ENCODE measurements at places on chromosomes 4 and X.

DNA sequence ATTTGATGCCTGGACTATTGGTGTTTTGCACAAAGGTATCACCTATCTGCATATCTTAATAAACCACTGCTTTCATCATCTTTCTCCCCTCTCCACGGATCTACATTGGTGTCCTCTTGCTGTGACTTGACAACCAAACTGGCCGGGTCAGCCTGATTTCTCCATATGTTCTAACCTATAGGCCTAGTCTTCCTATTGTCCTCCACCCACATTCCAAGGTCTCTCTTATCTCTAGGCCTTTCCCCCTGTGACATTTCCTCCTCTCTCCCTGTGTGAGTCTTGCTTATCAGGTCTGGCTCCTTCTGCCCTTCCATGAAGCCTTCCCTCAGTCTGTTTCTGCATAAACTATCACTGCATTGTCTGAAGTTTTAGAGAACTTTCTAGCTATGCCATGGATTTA lies 33.7 kb downstream of the ARHGAP24 start:
- DNase-seq: no peak

- DNase-seq: no peak
Measured at GRCh38 chr4:55398966-55399365, 3.2 kb downstream of the TMEM165 start.

- no peak for DNase-seq
Measured at GRCh38 chr4:85446141-85446861, 28.6 kb upstream of the ARHGAP24 start.

DNA sequence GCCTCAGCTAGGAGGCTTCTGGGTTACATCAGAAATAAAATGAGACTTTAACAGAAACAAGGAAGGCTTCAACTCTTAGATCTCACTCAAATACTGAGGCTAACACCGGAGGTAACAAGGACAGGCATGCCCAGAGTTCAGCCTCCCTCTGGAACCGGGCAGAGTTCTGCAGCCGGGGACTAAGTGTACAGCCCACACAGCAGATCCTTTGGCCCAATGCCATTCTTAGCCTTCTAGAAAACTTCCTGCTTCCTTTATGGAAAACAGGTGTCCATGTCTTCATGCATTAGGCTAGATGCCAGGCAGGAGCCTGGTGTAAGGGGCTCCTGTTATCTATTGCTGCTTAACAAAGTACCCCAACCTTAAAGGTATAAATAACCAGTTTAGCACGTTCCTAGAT lies 369.7 kb downstream of the BCOR start:
- DNase-seq: no peak

- no peak for DNase-seq
Measured at GRCh38 chr4:42819863-42820514, 72.5 kb upstream of the GRXCR1 start.

- DNase-seq: no peak
Measured at GRCh38 chr4:175271010-175271630, 353.0 kb downstream of the ADAM29 start.

GRCh38 chr4:9771034-9771433 lies 10.4 kb upstream of the DRD5 start:
- no peak for DNase-seq

DNA sequence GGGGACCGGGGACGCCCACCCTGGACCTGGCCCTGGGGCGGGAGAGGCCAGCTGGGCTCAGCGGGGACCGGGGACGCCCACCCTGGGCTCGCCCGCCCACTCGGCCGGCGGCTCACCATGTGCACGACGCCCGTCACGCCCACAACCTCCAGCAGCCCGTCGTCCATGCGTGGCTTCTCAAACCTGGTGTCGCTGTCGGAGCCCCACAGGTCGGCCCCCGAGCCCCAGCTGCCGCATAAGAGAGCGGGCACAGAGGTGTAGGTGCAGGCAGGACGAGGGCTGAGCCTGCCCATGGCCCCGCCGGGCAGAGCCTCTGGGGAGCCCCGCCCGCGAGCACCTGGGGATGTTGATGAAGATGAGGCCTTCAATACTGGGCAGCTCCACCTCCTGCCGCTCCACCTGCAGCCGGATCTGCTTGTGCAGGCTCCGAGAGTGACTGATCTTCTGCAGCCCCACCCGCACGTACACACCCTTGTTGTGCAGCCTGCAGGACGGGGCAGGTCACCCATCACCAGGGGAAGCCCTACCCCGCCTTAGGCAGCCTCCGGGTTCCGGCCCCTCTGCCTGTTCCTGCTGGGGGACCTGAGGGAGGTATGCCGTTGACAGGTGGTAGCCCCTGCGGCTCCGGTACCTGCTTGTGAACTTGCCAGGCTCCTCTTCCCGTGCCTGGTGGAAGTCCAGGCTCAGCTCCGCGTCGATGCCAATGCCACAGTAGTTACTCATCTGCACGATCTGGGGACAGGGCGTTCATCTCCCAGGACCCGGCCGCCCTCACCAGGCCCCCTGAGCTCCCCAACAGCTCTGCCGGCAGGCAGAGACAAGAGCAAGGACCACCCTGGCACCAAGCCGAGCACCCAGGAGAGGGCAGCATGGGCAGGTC lies 11.8 kb downstream of the DGKQ start:
- DNase-seq: no peak

DNA sequence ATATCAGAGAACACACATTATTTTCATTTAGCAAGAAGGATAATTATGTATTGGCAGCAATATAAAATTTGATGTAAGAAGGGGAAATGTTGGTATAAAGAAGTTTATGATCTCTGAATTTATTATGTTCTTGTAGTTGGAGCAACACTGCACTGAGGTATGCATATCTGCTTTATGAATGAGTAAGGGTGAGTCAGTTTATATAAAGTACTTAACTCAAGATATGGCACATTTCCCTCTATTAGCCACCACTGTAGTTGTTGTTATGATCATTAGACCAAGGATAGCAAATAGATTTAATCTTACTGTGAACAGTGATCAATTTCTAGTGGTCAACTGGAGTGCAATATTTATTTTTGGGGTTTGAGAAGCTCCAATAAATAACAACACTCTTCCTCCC lies 66.6 kb downstream of the SNX25 start:
- DNase-seq: no peak

GRCh38 chr4:119666653-119667091 lies 38.1 kb upstream of the PDE5A start:
- DNase-seq: no peak

DNA sequence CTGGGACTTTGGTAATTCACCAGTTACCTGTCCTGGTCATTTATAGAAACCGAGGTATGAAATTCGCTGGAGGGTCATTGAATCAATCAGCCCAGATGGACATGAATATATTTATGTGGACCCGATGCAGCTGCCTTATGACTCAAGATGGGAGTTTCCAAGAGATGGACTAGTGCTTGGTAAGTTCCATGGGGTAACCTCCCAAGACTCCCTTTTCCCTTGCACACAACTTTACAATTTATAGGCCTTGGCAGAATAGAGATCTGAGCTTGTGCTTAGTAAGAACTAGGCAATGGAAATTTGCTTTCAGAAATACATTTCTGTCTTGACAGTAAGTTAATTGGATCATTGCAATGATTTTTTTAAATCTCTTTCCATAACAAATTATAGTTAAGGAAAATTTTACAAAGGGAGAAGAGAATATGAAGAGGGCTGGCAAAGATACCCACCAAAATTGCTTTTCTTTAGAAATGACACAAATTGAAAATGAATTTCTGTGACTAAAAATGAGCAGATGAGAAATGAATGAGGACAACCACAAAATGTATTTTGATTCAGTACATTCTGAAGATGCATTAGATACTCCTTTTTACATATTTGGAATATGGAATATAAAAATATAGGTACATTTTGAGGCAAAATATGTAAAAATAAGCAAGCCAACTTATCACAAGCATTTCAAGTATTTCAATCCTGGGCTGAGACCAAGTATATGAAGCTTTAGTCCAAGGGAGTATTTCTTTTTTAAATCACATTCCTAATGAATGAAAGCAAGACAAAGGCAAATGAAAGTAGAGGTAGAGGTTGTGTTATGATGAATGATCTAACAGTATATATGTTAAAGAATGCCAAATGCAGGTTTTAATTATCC lies 45.9 kb downstream of the PDGFRA start:
- no peak for DNase-seq

DNA sequence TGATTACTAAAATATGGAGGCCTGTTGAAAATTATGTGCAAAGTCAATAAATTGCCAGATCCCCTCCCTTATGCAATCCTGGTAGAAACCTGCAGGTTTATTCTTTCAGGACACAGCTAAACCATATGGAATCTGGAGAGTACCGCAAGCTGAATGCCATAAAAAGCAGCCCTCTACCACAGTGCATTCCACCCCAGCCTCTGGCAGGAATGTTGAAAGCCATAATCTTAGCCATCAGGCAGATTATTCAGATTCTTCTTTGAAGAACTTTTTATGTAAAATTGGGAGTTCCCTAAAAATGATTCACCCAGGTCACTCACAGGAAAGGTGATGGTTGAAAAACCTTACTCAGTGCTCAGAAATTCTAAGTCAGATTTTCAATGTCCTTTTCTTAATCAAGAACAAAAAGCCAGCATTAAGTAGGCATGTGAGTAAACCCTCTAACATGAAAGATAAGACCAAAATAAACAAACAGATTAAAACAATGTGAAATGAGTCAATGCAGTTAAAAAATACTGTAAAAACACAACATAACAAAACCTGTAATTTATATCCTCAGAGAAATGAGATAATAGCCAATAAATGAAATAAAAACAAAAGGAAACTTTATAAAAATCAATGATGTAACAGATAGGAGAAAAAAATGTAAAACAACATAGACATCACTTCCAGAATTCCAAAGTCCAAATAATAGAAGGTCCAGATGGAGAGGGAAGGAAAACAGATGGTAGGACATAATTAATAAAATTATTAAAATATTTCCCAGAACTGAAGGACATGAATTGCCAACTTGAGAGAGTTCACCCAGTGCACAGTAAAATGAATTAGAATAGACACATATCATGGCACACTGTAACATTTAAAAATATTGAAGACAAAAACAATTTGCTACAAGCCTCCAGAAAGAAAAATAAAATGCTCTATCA lies 226.9 kb downstream of the FSTL5 start:
- DNase-seq: no peak

- no peak for DNase-seq
Measured at GRCh38 chrX:107199491-107199890, 6.7 kb downstream of the NUP62CL start.

GRCh38 chr4:1516881-1517480 lies 110.7 kb upstream of the NKX1-1 start:
- DNase-seq: no peak

DNA sequence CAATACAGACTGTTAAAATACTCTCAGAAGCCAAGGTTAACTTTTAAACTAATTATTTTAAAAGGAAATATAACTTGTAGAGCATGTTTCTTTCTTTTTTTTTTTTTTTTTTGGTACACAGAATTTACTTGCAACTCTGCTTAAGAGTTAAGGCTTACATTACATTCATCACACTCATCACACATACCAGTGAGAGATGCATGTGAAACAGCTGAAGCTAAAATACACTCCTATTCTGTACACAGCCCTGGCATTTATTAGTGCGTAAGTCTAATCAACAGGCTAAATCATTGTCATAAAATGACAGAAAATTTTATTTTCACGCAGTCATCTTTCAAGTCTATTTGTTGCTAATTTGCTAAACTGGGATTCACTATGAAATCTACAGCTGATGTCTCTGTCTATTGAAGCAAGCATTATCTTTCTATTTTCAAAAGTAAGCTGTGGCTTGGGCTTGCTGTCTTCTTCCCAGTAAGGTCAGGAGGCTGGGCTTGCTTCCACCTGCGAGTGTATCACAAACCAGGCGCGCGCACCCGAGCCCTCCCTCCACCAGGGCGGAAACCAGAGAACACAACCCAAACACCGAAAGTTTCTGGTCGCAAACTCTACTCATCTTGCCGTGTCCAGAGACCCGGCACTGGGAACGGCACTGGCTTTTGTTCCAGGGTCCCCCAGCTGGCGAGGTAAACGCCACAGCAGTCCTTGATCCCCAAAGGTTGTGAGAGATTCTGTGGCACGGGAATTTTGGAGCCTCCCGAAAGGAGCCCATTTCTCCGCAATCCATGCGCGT lies 3.9 kb downstream of the MAML3 start:
- DNase-seq: peak; percentile 55

- peak; percentile 9 for DNase-seq
Measured at GRCh38 chr4:73822812-73823504, 13.5 kb upstream of the CXCL6 start.

GRCh38 chrX:118520216-118521206 lies 24.9 kb downstream of the DOCK11 start:
- DNase-seq: peak; percentile 81

DNA sequence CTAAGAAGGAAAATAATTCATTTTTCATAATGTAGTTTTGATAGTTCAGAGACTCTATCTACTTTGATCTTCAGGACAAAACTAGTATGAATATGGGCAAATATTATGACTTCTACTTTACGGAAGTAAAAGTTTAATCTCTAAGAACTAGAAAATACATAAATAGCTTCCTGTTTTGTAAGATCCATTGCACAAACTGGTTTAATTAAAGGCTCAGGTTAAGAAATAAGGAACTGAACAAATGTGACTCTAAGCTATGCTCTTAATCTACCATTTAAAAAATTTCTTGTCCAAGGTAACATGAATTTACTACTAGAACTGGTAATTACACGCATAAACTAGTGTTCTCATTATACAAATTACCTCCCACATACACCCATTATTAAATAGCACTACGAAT lies 360.6 kb downstream of the INPP4B start:
- no peak for DNase-seq

- peak; percentile 18 for DNase-seq
Measured at GRCh38 chr4:161714931-161715330, 448.9 kb downstream of the FSTL5 start.

- DNase-seq: no peak
Measured at GRCh38 chr4:76752861-76753501, 145.0 kb downstream of the SOWAHB start.

- no peak for DNase-seq
Measured at GRCh38 chr4:180688480-180688879, 1554.7 kb upstream of the TENM3 start.

- DNase-seq: no peak
Measured at GRCh38 chr4:123478859-123479345, 82.3 kb downstream of the SPRY1 start.

DNA sequence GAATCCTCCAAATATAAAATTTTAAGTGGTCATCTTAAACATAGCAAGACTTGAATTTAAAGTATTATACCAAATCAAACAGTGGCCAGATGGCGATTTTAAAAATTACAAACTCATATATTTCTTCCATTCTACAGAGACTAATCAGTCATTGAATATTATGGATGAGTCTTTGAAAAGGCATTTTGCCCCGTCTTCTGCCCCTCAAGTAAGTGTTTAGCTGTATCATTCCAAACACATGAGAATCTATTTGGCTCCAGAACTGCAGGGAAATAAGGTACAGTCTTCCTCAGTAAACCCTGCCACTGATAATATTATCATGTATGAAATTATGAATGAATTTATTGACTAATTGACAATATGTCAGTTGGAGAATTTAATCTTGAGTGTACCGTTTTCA lies 191.0 kb downstream of the SLC7A11 start:
- no peak for DNase-seq
